Stomach (tissue), 19 donors: ENCODE measurements at places on chromosomes 13 and 19. TPM values are rescaled to one million over a fixed set of nuclear protein-coding genes. Genes with fewer than 3 reads are reported as not detected.

Gene CLIP3
- 9.8 TPM for total RNA-seq

Gene ATP8A2
- 1.6 TPM for total RNA-seq

DNA sequence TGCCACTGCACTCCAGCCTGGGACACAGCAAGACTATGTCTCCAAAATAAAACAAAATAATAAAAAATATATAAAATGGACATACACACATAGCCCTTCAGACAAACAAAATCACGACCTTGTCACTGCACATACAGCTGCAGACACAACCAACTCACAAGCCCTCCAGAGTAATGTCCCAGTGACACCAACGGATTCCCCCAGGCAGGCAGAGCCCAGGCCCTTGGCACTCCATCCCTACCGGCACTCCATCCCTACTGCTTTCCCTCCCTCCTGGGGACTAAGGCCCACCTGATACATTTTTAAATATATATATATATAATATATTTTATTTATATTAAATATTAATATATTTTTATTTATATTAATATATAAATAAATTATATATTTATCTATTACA, 18.5 kb downstream of the ZNF101 start:
- DNase-seq, result no peak

DNA sequence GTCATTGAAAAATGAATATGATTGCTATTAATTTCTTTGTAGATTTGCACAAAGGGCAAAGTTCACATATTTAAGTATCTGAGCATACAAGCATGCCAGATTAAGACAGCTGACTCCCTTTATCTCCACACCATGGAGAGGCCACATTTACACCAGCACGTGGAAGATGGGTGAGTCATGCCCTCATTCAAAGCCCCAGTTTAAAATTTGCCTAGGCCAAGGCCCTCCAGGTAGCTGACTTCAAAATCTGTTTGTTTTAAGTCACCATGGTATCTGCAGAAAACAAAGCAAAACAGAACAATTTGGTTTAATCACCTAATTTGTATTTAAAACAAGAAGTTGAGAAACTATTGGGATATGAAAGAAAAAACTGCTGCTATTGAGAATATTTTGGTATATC, 109.2 kb downstream of the ESD start:
- DNase-seq, result peak; percentile 59

DNA sequence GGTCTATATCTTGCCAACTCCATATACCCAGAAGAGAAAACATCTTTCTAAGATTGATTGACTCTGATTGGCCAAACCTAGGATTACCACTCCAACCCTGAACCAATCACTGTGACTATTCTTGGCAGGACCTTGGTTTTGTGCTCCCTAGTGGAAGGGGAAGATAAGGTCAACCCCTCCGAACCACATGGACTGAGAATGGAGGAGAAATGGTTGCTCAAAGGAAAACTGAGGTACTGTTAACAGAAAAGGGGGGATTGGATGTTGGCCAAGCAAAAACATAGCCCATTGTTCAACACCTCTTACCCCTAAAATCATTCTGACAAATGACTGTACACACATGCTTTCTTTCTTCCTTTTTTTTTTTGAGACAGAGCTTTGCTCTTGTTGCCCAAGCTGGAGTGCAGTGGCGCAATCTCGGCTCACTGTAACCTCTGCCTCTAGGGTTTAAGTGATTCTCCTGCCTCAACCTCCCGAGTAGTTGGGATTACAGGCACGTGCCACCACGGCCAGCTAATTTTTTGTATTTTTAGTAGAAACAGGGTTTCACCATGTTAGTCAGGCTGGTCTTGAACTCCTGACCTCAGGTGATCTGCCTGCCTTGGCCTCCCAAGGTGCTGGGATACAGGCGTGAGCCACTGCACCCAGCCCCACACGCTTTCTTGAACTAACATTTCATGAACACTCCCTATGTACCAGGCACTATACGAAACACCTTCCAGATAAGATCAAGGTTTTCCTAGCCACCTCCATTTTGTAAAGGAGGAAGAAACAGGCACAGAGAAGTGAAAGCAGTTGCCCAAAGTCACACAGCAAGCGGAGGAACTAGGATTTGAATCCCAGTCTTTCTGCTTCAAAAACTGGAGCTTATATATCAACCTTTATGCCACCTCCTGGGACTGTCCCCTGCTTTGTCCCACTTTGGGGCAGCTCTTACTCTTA, 6.5 kb downstream of the MEIOSIN start:
- no peak for DNase-seq

GRCh38 chr13:44147648-44148047, 226.0 kb upstream of the SERP2 start:
- no peak for DNase-seq

DNA sequence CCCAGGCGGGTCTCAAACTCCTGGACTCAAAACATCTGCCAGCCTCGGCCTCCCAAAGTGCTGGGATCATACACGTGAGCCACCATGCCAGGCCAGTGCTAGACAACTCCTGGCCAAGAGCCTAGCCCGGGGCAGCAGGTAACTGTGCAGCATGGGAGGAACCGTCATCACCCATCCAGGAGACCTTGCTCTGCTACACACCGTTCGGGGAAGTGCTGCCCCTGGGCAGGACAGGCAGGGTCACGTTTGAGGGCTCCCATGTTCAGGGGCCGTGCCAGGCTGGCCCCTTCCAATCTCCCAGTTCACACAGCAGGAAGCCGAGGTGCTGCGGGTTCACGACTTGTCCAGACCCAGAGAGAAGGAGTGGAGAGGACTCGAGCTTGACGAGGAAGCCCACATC, 35.1 kb downstream of the NAXD start:
- DNase-seq, result no peak

GRCh38 chr13:34076943-34077703, 259.2 kb downstream of the RFC3 start:
- DNase-seq, result no peak

GRCh38 chr13:74554569-74555275, 420.5 kb upstream of the KLF12 start:
- no peak for DNase-seq

GRCh38 chr19:5968431-5969373, 9.2 kb downstream of the RANBP3 start:
- DNase-seq, result no peak
